ENCODE measurements at places on chromosomes 16 and 17.

- no peak for DNase-seq
These were observed 34.9 kb downstream of the TOM1L2 start for GRCh38 chr17:17937201-17937853.

- no peak for DNase-seq
These were observed 33.7 kb downstream of the RGS9 start for GRCh38 chr17:65170839-65171238.

GRCh38 chr17:44221862-44222111 lies 2.3 kb upstream of the UBTF start:
- DNase-seq, result no peak

- no peak for DNase-seq
These were observed 16.0 kb downstream of the MPRIP start for GRCh38 chr17:17058304-17058703.

GRCh38 chr17:1119924-1120323 lies 59.9 kb downstream of the ABR start:
- DNase-seq, result no peak
